ENCODE measurements at places on chromosomes 6 and 20. TPM values are rescaled to one million over a fixed set of nuclear protein-coding genes. Genes with fewer than 3 reads are reported as not detected.

CPXM1 gene
- total RNA-seq: 0.38 TPM

DNA sequence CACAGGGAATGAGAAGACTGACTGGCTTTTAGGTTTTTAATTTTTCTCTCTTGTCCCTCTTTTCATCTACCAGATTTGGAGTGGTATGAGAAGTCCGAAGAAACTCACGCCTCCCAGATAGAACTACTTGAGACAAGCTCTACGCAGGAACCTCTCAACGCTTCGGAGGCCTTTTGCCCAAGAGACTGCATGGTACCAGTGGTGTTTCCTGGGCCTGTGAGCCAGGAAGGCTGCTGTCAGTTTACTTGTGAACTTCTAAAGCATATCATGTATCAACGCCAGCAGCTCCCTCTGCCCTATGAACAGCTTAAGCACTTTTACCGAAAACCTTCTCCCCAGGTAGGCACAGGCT is 644 bp downstream of the MAD2L1BP start:
- peak; percentile 46 for DNase-seq

- no peak for DNase-seq
These were observed 7.5 kb upstream of the PHACTR1 start for GRCh38 chr6:12709116-12709515.

- DNase-seq: no peak
These were observed 223.7 kb upstream of the TSHZ2 start for GRCh38 chr20:52748285-52748932.

SMAP1 gene
- total RNA-seq: 21.2 TPM

KLHDC3 gene
- total RNA-seq: 20.9 TPM

DNA sequence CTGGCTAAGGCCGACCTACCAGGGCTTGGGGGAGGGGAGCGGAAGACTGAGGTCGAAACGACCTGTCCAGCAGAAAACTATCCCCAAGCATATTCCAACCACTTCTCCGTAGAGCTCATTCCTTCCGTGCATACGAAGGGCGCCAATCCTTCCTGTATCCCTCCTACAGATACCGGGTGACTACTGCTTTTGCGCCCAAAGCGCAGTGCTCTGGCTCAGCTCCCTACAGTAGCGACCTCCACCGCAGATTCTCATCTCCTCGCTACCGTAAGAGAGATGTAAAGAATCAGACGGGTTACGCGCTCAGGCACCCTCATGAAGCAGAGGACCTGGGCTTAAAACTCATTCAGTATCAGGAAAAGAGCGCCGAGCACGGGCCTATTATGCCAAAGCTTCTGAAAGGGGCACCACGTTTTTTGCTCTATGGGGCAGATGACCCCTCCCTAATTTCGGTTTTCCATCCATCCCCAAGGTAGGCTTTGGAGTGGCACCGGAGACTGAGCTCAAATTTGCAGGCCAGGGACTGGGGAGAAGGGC is 563 bp upstream of the NNAT start:
- DNase-seq: no peak

GRCh38 chr20:25987073-25987927 is 290.6 kb upstream of the ZNF337 start:
- DNase-seq: peak; percentile 65

GRCh38 chr6:21844120-21844917 is 250.8 kb downstream of the SOX4 start:
- no peak for DNase-seq

DNA sequence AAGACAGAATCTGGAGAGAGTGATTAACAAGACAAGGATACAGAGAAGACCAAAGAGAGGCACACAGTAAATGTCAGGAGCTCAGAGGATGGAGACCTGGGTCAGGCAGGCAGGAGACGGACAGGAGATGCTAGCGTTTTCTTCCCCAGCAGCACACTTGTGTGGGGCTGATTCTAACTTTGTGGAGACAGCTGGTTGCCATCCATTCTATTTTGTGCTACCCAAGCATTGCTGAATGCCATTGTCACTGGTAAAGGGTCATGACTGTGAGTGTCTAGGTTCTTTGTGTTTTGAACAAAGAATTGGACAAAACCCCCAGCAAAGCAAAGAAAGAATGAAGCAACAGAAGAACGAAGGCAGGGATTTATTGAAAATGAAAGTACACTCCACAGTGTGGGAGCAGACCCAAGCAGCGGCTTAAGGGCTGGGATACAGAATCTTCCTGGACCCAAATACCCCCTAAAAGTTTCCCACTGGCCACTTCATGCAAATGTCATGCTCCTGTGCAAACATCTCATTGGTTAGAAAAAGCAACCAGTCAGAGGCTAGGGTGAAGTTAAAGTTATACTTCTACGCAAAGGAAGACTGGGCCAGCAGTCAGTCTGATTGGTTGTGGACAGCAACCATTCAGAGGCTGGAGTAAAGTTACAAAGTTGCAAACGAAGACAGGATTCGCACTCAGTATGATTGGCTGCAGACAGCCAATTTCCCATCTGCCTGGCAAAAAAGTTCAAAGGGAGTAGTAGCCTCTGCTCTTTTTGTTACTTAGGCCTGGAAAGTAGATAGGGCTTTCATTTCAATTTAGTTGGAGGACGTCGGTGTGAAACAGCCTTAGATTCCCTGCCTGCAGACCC is 17.5 kb downstream of the PTK7 start:
- DNase-seq: peak; percentile 14

GRCh38 chr6:104896914-104897313 is 37.2 kb upstream of the HACE1 start:
- no peak for DNase-seq
